Nephron progenitor cell (in vitro differentiated cells): ENCODE measurements at places on chromosomes 7 and 10.

- no peaks in the 10 kb centered on the region for H3K36me3 ChIP-seq
- peaks cover 14% of the 10 kb centered on the region for H3K27me3 ChIP-seq
- peaks cover 25% of the 10 kb centered on the region for H3K4me1 ChIP-seq
- H3K27ac ChIP-seq, result peak overlapping the region; percentile 0
- no peak for DNase-seq
These were observed 1325.5 kb downstream of the XPNPEP1 start for GRCh38 chr10:108597657-108598319.

- DNase-seq, result peak; percentile 4
- peaks cover under 1% of the 10 kb centered on the region for H3K36me3 ChIP-seq
- no peak overlapping the region for H3K4me3 ChIP-seq
- peak overlapping the region; percentile 33 for H3K27ac ChIP-seq
- no peaks in the 10 kb centered on the region for H3K27me3 ChIP-seq
- peaks cover 11% of the 10 kb centered on the region for H3K4me1 ChIP-seq
These were observed 616.4 kb upstream of the GHITM start for GRCh38 chr10:83522881-83523386.

DNA sequence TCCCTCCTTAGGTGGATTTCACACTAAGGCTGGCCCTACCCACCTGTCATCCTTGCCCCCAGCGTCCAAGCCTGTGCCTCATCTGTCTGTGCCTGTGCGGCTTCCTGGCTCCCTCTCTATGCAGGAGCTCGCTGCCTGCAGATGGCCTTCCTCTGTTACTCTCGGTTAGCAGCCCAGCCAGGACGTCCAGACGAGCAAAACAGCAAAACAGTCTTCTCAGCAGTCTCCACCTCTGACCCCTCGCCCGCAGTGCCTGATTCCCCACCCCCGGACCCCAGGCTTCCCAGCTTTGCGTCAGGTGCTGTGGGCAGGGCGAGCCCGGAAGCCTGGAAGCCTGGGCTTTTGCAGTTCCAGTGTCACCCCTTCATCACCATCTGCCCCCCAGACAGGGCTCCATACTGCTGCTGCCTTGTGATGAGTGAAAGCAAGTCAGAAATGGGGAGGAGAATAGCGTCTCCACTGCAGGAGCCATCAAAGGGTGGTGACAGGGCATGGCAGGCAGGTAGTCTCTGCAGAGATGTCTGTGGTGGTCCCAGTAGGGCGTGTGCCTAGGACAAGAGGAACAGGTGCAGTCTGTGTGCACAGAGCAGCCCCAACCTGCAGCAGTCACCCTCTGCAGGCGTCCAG is 88.5 kb downstream of the ADCY1 start:
- peaks cover 10% of the 10 kb centered on the region for H3K4me1 ChIP-seq
- DNase-seq, result no peak

GRCh38 chr7:3134745-3135144 is 91.1 kb upstream of the CARD11 start:
- H3K4me1 ChIP-seq, result peaks cover 4% of the 10 kb centered on the region
- no peak overlapping the region for H3K4me3 ChIP-seq
- H3K27me3 ChIP-seq, result peaks cover 13% of the 10 kb centered on the region
- no peak for DNase-seq

DNA sequence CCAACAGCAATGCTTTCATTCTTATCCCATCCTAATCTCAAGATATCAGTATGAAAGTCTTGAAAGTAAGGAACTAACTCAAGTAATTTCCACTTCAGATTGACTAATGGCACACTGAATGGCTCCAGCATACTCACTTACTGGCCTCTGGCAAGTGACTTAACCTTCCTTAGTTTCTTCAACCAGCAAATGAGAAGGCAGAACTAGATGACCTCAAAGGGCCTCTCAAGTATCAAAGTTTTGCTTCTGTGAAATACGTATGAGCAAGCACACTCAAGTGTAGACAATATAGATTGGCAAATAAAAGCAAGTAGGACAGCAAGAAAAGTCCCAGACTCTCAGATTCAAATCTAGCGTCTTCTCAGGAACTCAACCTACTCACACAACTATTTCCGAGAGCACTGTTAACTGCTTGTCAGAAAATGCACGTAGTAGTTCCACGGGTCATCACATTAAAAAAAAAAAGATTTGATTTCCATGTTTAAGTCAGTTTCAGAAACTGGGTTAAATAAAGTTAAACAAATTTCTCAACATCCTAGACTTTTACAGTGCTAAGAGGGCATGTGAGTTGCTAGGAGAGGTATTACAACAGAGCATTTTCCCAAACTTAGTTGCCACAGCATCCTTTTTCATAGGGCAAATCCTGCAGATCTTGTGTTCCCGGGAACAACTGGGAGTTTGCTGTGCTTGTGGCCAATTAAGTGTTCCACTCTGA is 276.9 kb upstream of the KLF14 start:
- no peak overlapping the region for H3K27ac ChIP-seq
- H3K27me3 ChIP-seq, result peaks cover 12% of the 10 kb centered on the region
- no peaks in the 10 kb centered on the region for H3K36me3 ChIP-seq
- DNase-seq, result no peak
- H3K4me3 ChIP-seq, result no peak overlapping the region

DNA sequence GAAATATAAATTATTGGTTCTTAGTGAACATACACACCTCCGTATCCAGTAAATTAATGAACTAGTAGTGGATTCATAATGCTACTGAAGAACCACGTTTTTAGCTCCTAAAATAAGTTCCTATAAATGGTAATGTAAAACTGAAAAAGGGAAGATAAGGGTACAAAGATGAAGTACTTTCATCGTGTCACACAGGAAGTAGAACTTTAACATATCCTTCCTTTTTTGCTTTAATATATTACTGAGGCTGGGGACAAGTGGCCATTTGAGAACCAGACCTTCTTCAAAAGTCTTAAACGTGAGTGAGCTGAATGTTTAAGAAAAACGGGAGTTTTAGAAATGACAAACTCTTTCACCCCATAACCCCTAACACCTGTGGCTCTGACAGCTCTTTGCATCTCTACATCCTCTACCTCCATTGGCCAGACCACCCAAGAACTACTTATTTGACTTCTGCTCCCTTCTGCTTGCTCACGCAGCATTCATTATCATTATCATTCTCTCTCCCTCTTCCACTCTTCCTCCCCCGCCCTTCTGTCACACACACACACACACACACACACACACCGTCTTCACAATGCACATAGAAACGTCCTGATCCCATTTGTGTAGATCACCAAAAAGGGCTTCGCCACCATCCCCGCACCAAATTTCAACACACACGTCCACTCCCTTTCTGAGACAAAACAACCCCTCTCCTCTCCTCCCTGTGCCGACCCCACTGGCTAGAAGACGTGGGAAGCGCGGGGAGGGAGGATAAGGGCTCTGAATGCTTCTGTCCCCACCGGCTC is 677 bp downstream of the SKAP2 start:
- peak overlapping the region; percentile 98 for H3K27ac ChIP-seq
- no peak for DNase-seq
- H3K27me3 ChIP-seq, result peaks cover 2% of the 10 kb centered on the region
- H3K36me3 ChIP-seq, result no peaks in the 10 kb centered on the region
- peak overlapping the region; percentile 94 for H3K4me3 ChIP-seq

DNA sequence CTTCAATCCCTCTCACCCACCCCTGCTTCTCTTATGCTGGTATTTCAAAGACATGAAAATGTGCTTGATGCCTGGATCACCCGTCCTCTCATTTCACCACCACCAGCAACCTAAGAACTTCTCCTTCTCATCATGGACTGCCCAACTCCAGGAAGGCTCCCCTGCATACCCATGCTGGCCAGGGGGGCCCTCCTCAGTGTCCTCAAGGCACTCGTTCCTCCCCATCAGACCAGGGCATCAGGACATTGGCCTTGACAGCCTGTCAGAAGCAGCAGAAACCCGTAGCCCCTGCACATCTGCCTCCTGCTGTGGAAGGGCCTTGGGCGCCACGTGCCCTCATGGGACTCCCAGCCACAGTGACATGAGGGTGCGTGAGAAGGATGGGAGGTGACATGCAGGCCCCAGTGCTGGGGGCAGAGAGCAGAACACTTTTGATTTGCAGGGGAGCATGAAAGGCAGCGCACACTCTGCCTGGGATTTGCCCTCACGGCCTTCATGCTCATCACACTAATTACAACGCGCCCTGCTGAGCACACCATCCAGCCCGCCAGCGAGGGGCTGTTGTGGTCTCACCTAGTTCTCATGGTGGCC is 1.9 kb upstream of the HSPA12A start:
- H3K4me3 ChIP-seq, result peak overlapping the region; percentile 69
- H3K36me3 ChIP-seq, result no peaks in the 10 kb centered on the region
- H3K4me1 ChIP-seq, result peaks cover 13% of the 10 kb centered on the region
- peaks cover 76% of the 10 kb centered on the region for H3K27me3 ChIP-seq
- DNase-seq, result no peak

DNA sequence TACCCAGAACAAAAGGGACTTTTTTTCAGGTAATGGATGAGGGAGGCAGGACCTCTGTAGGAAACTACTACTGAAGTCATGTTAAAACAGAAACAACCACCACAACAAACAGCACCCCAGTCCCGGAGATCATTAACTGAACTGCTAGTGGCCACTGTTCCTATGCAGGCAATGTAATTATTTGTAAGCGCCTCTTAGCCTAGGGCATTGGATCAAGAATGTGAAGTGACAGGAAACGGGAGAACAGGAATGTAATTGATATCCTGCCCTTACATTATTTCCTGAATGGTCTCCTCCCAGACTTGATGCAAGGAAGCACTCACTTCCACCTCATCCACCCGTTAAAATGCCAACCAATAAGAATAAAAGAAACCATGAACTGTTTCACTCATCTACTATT is 16.7 kb upstream of the GAD2 start:
- peaks cover 17% of the 10 kb centered on the region for H3K27me3 ChIP-seq
- H3K4me3 ChIP-seq, result no peak overlapping the region
- no peak overlapping the region for H3K27ac ChIP-seq
- H3K36me3 ChIP-seq, result no peaks in the 10 kb centered on the region

- peak; percentile 61 for DNase-seq
- peak within 1 kb of the TSS; percentile 86 for H3K4me3 ChIP-seq
- H3K36me3 ChIP-seq, result no peaks in the 10 kb centered on the region
- H3K27ac ChIP-seq, result no peak within 1 kb of the TSS
- peaks cover 67% of the 10 kb centered on the region for H3K27me3 ChIP-seq
These were observed at the start of gene EPDR1 for GRCh38 chr7:37920305-37920848. TSS of gene EPDR1 (plus strand) at chr7:37920640. CDS start at chr7:37920940, 300 bp downstream.

DNA sequence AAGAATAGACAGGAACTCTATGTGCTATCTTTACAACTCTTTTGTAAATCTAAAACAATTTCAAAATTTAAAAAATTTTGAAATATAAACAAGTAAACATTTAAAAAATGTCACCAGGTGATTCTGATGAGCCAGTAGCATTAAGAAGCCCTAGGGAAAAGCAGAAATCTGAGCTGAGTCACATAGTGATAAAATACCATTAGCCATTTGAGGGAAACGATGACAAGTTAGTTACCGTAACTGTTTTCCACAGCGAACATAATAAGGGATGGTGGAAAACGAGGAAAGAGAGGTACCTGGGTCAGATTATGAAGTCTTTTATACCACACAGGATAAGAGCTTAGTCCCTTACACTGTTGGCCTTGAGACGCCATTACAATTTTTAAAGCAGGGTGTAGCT is 55.5 kb downstream of the PRR15 start:
- no peak overlapping the region for H3K27ac ChIP-seq
- H3K36me3 ChIP-seq, result peaks cover 5% of the 10 kb centered on the region
- no peaks in the 10 kb centered on the region for H3K27me3 ChIP-seq
- no peaks in the 10 kb centered on the region for H3K4me1 ChIP-seq
- no peak for DNase-seq

DNA sequence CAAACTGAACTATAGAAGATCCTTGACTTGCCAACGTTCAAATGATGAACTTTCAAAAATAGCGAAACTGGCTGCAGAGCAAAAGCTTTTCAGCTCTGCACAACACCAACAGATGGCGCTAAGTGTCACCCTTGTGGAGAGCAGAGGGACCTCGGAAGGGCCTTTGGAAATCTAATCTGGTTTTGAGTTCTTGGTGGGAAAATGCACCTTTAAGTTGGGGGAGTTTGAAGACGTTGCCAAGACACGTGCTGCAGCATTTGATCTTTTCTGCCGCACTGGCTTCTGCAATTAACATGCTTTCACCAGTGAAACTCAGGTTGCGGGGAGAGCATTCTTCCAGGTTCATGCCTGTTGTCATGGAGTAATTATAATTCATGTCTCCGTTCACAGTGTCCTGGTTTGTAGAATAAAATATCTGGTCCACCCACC is 26.3 kb upstream of the WDR11 start:
- DNase-seq, result peak; percentile 32
- H3K4me3 ChIP-seq, result no peak overlapping the region
- H3K27ac ChIP-seq, result no peak overlapping the region
- peaks cover 15% of the 10 kb centered on the region for H3K4me1 ChIP-seq

DNA sequence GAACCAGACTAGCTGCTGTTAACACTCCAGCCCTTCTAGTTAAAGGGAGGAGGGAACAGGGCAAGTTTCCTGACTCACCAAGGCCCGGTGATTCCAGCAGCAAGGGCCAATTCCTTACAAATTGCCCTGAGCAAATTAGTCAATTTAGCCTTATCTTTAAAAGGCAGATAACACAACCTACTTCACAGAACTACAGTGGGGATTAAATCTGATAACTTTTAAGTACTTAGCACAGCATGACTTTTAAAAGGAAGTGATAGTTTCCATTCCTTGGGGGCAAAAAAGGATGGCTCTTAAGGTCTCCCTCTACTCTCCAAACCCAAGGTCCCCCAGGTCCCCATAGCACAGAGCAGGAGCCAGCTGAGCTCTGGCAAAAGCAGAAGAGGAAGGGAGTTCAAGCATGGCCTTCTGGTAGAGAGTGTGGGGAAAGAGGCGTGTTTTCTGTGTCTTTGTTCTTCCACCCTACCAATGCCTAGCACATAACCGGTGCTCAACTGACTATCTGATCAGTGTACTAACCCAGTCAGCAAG is 4.0 kb downstream of the CDCA7L start:
- no peak overlapping the region for H3K4me3 ChIP-seq
- peaks cover 35% of the 10 kb centered on the region for H3K36me3 ChIP-seq
- peaks cover 54% of the 10 kb centered on the region for H3K4me1 ChIP-seq
- no peak overlapping the region for H3K27ac ChIP-seq
- DNase-seq, result no peak
- peaks cover 21% of the 10 kb centered on the region for H3K27me3 ChIP-seq

- H3K4me1 ChIP-seq, result peaks cover 50% of the 10 kb centered on the region
- peak overlapping the region; percentile 98 for H3K27ac ChIP-seq
- H3K36me3 ChIP-seq, result no peaks in the 10 kb centered on the region
- no peaks in the 10 kb centered on the region for H3K27me3 ChIP-seq
- H3K4me3 ChIP-seq, result peak overlapping the region; percentile 76
These were observed 153.1 kb upstream of the MEOX2 start for GRCh38 chr7:15839416-15840100.

- H3K4me1 ChIP-seq, result peaks cover 34% of the 10 kb centered on the region
- peaks cover 11% of the 10 kb centered on the region for H3K36me3 ChIP-seq
- DNase-seq, result no peak
- peaks cover 3% of the 10 kb centered on the region for H3K27me3 ChIP-seq
- H3K27ac ChIP-seq, result no peak overlapping the region
These were observed 54.3 kb downstream of the CHN2 start for GRCh38 chr7:29248713-29249382.

GRCh38 chr10:131928248-131929095 is 27.7 kb downstream of the PPP2R2D start:
- no peaks in the 10 kb centered on the region for H3K27me3 ChIP-seq
- H3K4me3 ChIP-seq, result peak overlapping the region; percentile 17
- H3K36me3 ChIP-seq, result peaks cover 72% of the 10 kb centered on the region
- no peak for DNase-seq

- H3K4me3 ChIP-seq, result no peak overlapping the region
- peaks cover 3% of the 10 kb centered on the region for H3K27me3 ChIP-seq
- H3K36me3 ChIP-seq, result no peaks in the 10 kb centered on the region
- H3K27ac ChIP-seq, result no peak overlapping the region
- H3K4me1 ChIP-seq, result peaks cover 30% of the 10 kb centered on the region
- DNase-seq, result no peak
These were observed 11.0 kb downstream of the PDGFA start for GRCh38 chr7:508461-509170.

GRCh38 chr7:100380196-100380595 is 6.9 kb downstream of the PILRA start:
- DNase-seq, result no peak
- H3K36me3 ChIP-seq, result peaks cover 20% of the 10 kb centered on the region
- H3K27ac ChIP-seq, result no peak overlapping the region
- no peaks in the 10 kb centered on the region for H3K27me3 ChIP-seq
